ENCODE measurements at places on chromosomes 2 and 18. TPM values are rescaled to one million over a fixed set of nuclear protein-coding genes. Genes with fewer than 3 reads are reported as not detected.

GRCh38 chr2:58541511-58541910, 300.4 kb upstream of the FANCL start:
- DNase-seq = no peak

- DNase-seq = no peak
Measured at GRCh38 chr2:108701208-108701607, 18.1 kb upstream of the RANBP2 start.

DNA sequence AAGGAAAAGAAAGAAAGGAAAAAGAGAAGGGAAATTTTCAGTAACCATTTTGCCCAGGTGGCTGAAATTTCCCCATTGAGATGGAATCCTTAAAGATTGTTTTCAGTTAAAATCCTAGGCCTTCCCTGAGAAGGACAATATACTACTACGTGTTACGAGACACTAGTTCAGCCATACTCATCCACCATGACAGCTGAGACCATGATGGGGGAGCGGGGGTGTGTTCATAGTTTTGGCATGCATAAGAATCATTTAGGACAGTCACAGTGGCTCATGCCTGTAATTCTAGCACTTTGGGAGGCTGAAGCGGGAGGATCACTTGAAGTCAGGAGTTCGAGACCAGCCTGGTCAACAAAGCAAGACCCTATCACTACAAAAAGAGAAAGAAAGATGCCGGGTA, 28.0 kb downstream of the PLA2R1 start:
- no peak for DNase-seq

DNA sequence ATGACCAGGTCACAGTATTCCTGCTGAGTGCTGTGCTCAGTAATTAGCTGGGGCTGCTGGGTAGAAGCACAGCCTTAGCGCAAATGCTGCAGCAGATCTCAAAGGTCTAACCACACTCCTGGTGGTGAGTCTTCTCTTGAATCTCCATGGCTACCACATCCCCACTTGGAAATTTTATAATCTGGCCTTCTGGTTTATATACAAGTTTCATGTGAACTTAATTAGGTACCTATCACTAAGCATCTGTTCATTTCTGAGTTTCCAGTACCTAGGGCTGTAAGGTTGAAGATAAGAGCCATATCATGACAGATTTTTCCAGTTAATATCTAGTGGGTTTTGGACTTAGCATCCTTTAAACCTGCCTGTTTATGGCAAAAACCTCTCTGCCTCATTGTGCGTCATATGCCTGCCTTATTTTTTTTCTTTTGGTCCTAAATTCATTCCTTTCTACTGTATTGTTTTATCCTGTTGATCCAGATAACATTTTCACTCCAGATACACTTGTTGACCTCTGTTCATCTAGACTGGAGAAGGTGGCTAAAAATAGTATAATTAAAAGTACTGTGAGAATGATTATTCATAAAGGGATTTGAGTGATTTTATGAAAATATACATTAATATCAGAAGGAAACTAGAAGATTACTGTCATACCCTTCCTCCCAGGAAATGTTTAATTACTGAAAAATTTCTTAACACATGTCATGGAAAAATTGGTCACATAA, 168.4 kb upstream of the THUMPD2 start:
- DNase-seq = no peak

DNA sequence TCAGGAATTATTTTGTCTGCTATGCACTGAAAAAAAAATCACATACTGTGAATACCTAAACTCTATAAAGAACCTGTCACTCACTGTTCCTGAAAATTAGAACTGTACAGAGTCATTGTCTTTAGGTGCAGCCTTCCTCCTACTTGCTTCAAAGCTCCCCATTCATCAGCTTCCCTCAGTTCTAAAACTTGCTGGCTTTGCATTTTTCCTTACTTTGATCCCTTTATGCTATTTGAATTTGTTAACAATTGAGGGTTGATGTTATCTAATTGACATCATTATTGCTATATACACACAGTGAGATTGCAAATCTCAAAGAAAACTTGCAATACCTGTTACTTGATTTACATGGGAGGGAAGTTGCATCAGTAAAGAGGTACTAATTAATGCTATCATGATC, 48.3 kb downstream of the PTH2R start:
- no peak for DNase-seq

DNA sequence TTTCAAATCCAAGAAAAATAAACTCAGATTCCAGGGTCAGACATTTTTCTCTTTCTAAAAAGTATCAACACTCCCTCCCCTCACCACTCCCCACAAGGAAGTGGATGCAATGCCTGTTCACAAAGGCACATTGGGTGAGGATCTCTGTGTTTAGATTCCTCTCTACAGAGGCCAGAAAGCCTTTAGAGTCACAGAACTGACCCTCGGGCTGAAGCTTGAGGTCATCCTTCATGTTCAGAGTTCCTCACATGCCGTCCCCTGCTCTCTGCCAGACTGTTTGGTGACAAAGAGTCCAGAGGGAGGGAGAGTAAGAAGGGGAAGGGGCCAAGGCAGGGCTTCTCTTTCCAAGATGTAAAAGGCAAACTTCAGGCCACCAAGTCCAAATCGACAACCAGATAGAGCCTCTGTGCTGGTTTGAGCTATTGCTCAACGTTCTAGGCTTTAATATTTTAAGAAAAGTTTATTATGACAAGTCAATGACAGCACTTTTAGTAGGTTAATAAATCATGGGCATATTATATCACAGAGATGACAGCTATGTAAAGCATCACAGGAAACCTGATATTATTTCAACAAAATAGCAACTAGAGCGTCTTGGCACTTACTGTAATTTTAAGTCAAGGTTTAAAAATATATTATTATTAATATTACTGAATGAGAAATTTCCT, 269.4 kb downstream of the ETAA1 start:
- no peak for DNase-seq

DNA sequence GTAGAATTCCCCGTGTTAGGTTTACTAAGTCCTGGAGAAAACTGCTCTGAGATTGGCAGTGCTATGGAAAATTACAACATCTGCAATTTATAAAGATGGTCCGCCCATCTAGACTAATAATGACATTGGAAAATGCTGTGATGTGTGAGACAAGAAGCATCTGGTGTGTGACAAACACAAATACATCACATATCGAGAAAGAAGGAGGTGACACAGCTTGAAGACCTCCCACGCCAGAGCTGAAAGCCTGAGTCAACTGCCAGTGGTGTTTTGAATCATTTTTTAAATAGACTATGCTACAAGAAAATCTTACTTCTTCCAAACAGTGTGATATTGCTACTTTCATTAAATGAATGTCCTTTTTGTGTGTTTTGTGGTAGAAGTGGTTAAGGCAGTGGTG, 8.6 kb upstream of the ANO7 start:
- DNase-seq = no peak

- no peak for DNase-seq
Measured at GRCh38 chr2:216194013-216194412, 84.9 kb downstream of the XRCC5 start.

DNA sequence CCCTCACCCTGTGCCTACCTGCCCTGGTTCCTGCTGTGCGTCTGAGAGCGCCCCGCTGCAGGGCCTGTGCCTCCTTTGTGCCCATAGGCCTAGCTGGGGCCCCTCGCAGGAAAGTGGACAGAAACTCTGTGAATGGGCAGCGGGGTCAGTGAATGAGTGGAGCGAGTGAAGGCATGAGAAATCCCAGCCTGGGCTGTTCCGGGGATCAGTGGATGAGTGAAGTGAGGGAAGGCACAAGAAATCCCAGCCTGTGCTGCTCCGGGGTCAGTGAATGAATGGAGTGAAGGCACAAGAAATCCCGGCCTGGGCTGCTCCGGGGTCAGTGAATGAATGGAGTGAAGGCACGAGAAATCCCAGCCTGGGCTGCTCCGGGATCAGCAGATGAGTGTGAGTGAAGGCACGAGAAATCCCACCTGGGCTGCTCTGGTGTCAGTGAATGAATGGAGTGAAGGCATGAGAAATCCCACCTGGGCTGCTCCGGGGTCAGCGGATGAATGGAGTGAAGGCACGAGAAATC, 2.0 kb downstream of the COLEC11 start:
- DNase-seq = no peak

GRCh38 chr2:172089005-172089504, 3.7 kb downstream of the DLX1 start:
- no peak for DNase-seq

DNA sequence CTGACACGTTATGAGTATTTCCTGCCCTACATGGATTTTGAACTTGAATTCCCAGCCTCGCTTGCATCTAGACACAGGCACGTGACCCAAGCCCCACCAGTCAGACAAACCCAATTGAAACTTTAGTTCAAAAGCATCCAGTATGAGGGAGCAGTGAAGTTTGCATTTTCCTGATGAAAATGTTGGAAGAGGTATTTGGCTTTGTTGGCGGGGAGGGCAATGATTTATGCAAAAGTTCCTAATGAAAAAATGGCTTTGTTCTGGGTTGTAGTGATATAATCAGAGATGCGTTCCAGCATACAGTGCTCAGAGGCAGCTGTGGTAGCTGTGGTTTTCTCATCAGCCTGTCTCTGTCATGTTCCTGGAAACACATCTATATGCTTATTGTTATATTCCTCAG, 36.8 kb upstream of the CPS1 start:
- no peak for DNase-seq

- no peak for DNase-seq
Measured at GRCh38 chr2:212414767-212415211, 123.8 kb downstream of the ERBB4 start.

GRCh38 chr18:5620289-5620688, 76.5 kb upstream of the EPB41L3 start:
- DNase-seq = no peak

GRCh38 chr2:181685150-181685688, 4.9 kb upstream of the NEUROD1 start:
- DNase-seq = no peak

DNA sequence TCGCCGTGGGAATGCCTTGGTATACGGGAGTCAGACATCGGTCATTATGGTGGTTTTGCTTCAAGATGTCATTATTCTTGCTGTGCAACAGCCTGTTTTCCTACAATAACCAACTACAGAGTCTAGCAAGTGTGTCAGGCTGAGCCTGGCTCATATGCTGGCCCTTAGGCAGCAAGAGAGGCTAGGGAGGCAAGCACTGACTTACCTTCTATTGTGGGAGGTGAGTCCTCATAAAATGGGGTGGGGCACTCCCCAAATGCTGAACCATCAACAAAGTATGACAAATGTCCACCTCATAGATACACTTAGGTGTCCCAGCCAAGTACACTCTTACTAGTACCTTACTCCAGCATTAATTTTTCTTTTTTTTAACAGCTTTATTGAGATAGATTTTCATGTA, 77.0 kb upstream of the ATL2 start:
- DNase-seq = no peak

GRCh38 chr2:204933735-204934374, 388.6 kb downstream of the PARD3B start:
- DNase-seq = no peak

DNA sequence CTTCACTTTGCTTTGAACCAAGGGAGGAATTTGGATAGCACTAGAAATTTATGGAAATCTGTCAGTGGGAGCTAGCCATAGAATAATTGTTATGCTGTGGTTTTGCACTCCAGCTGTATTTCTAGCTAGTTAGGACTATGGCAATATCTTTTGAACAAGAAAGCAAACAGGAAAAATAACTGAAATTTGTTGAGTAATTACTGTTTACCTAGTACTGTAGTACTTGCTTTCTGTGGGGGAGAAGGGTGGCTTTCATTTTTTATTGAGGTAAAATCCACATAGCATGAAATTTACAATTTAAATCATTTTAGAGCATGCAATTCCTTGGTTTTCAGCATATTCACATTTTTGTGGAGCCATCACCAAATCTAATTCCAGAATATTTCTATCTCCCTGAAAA, 28.4 kb downstream of the MBD5 start:
- no peak for DNase-seq

- DNase-seq = no peak
Measured at GRCh38 chr2:10906926-10907625, 4.7 kb upstream of the KCNF1 start.

DNA sequence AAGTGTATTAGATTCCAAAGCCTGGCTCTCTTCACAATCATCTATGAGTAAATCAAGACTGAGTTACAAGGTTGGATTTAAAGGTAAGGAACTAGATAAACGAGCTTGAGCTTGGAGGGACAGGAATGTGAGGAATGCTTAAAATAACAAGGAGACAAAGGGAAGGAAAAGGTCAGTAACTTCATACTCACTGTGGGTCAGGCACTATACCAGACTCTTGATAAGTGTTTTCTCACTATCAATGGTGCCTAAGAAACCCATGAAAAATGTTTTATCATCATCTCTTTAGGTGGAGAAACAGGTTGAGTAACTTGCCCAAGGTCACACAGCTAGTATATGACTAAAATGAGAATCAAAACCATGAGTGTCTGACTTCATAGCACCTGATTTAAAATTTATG, 212.1 kb downstream of the CDH2 start:
- no peak for DNase-seq

DNA sequence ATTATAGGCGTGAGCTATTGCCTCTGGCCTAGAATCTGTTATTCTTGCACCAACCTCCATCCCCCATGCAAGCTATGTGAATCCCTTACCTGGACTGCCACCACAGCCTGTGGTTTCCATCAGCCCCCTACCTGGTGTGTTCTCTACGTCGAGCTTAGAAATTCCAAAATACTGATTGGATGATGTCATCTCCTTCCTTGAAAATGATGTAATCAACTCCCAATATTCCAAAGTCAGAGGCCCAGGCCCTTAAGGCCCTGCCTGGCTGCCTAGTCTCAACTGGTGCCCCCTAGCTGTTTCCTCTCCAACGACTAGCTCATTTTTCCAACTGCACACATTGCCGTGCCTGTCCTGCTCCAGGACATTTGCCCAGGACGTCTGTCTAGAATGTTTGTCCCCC, 41.3 kb upstream of the GBX2 start:
- DNase-seq = no peak

- no peak for DNase-seq
Measured at GRCh38 chr2:83817511-83817910, 641.6 kb downstream of the SUCLG1 start.

Gene TRIM43
- total RNA-seq = 0.25 TPM

Gene EMILIN1
- total RNA-seq = 0.94 TPM

Gene LTBP1
- 0.82 TPM for total RNA-seq

Gene NT5DC4
- total RNA-seq = not detected

Gene GKN2
- total RNA-seq = not detected

Gene WDR12
- total RNA-seq = 128 TPM

Gene UGT1A5
- total RNA-seq = not detected

Gene FAM110C
- 5.7 TPM for total RNA-seq

Data from activated T-helper 2 cell treated with anti-CD3 and anti-CD28 coated beads, Interferon-gamma antibody, Interleukin-2, Interleukin-4, amounts not matched to agents 10 μg/mL and 5 μg/mL and 100 μg/mL, durations not matched to agents 14 hours and 24 hours and 36 hours (primary cell).